ENCODE measurements at places on chromosomes 1 and 21.
A peak's percentile ranks its signal among the peaks of the same experiment; 100 is the strongest.

GRCh38 chr1:51044199-51044598 is 57.8 kb upstream of the C1orf185 start:
- no peak for DNase-seq

DNA sequence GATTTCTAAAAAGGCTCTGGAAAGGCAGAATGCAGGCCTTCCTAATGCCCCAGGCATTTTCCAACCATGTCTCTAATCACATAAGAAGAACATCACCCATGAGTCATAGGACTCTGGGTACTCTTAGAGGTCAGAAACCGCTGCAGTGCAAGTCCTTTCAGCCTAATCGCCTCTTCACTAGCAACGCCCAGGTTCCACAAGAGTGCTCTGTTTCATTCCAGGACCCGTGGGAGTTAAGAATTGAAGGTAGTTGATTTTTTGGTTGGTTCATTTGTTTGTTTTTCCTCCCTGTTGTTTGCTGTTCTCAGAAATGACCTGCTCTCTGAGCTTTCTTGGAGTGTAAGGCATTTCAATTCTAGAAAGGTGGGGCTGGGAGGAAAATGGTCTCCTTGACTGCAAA is 123.2 kb downstream of the NR5A2 start:
- DNase-seq = no peak

DNA sequence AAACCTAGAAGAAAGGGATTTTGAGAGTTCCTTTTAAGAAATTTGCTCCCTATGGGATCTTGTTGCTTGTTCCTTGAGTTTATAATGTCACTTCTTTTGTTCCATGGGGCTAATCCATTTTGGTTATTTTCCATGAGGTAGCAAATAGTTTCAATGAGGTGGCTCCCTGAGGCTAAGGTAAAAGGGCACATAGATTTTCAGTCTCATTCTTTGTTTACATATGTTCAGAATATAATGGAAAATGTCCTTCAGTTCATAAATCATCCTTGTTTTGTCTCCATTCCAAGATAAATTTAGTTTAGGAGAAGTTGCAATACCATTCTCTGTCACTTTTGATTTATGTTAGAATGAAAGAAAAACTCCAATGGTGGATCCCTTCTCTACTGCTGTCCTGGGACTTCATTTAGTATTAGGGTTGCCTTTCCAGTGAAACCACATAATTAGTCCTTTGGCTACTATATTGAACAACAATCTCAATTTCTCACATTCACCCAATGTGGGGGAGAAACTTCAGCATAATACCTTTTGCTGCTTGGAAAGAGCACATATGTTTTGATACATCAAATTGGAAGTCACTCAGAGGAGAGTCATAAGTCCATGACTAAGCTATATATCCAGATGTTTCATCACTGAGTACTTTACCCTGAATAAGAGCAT is 80.9 kb upstream of the ADAMTS5 start:
- DNase-seq = no peak

- no peak for DNase-seq
Measured at GRCh38 chr1:52631759-52632331, 1.1 kb upstream of the SHISAL2A start.

- DNase-seq = no peak
Measured at GRCh38 chr1:156676820-156677615, at the start of gene NES. TSS of gene NES (minus strand) at chr1:156677407. CDS start at chr1:156677264, 143 bp downstream.

DNA sequence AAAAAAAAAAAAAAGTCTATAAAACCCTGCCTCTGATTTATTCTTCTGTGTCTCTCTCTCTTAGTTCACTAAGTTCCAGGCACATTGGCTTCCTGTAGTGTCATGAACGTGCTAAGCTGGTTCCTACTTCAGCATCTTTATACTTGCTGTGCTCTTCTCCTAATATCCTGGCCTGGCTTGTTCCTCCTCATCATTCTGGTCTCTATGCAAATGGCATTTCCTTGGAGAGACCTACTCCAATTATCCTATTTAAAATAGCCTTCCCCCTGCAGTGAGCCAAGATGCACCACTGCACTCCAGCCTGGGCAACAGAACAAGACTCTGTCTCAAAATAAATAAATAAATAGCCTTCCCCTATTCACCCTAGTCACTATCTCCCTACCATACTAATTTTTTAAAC is 9.7 kb upstream of the CLCC1 start:
- DNase-seq = no peak

- no peak for DNase-seq
Measured at GRCh38 chr1:60101516-60101915, 27.9 kb upstream of the C1orf87 start.

DNA sequence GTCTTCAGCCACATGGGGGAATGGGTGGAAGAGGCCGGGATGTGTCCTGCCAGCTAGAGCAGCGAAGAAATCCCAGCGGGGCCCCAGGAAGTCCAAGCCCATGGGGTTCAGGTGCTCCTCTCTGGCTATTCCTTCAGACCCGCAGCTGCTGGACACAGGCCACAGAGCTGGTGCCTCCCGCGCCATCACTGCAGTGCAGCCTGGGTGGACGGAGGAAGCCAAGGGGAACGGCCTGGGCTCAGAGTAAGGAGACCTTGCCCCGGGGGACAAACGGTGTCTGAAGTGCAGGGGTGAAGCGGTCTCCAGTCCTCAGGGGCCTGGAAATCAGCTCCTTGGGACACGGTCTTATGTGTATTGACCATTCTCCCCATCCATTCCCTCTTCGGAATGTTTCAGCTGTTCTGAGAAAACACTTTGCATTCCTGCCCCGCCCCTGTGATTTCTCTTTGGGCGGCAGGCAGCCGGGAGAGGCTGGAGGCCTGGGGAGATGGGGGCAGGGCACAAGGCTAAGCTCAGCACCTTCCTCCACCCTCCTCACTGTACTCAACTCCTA is 18.4 kb downstream of the MTHFR start:
- no peak for DNase-seq

GRCh38 chr1:201329286-201329685 is 46.0 kb downstream of the PKP1 start:
- DNase-seq = no peak

GRCh38 chr1:241608379-241609033 is 31.7 kb downstream of the CHML start:
- DNase-seq = no peak

DNA sequence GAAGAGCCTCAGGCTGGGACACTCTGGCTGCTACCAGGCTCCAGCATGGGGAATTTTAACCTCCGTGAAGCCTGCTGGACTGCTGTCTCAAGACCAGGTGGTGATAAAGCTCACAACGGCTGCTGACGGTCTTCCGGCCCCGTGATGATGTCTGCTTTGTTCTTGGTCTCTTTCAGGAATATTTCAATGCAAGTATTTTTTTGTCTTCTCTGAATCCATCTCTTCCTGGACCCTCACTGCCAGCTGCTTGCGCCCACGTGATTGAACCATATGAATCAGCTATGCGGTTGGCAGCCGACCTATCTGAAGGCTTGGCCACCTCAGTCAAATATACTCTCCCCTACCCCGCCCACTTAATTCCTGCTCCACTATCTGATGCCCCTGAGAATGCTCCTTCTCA is 14.6 kb upstream of the SLC6A17 start:
- no peak for DNase-seq

- no peak for DNase-seq
Measured at GRCh38 chr1:172283766-172284165, 136.7 kb upstream of the C1orf105 start.

GRCh38 chr1:200654660-200655059 is 15.0 kb downstream of the DDX59 start:
- no peak for DNase-seq

DNA sequence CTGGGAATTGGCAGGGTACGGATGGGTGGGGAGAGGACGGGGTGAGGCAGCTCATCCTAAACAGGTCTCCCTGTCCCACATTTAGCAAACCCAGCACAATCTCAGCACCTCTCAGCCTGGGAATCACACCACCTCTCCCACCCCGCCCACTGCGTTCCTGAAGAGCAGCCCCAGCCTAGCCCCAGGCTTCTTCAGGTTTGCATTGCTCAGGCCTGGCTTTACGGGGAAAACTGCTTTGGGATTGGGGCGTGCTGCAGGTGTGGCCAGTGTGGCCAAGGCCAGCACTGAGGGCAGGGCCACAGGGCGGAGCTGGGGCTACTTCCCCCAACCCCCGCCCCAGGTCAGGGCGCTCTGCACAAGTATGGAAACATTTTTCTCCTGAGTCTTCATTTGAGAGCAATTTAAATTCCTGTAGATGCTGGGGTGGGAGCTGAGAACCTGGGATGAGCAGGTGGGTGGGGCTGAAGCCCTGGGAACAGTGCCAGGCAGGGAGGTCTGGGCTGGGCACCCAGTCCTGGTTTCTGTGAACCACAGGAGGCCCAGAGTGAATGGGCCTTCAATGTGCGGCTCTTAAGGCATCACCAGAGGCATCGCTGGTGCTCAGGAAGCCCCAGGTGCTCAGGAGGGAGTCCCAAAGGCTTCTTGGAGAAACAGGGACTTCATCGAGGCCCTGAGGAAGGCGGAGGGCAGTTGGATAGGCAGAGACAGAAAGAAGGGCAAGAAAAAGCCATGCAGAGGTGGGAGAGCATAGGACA is 24.1 kb downstream of the TNNT2 start:
- no peak for DNase-seq

GRCh38 chr1:67832737-67833601 is at the start of gene GNG12:
TSS of gene GNG12 (minus strand) at chr1:67833467. CDS start at chr1:67707686, 125,781 bp downstream.
- DNase-seq = peak; percentile 49

DNA sequence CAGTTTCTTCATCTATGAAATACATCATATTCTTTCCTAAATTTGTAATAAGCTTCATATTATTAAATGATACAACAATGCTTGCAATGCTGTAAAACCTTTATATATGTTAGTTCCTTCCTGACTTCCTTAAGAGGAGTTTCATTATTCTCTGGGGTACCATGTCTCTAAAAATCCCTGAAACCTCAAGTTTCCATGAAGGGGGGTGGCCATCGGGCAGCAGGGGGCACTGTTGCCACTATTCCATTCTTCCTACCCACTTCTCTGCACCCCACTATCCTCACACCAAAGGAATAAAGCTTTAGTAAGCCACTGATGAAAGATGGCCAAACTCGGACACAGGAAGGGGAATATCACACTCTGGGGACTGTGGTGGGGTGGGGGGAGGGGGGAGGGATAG is 9.0 kb upstream of the DMRTB1 start:
- DNase-seq = no peak

GRCh38 chr1:109272021-109272799 is 10.7 kb downstream of the PSRC1 start:
- no peak for DNase-seq

GRCh38 chr1:14061204-14061603 is 361.2 kb downstream of the PRDM2 start:
- DNase-seq = no peak

DNA sequence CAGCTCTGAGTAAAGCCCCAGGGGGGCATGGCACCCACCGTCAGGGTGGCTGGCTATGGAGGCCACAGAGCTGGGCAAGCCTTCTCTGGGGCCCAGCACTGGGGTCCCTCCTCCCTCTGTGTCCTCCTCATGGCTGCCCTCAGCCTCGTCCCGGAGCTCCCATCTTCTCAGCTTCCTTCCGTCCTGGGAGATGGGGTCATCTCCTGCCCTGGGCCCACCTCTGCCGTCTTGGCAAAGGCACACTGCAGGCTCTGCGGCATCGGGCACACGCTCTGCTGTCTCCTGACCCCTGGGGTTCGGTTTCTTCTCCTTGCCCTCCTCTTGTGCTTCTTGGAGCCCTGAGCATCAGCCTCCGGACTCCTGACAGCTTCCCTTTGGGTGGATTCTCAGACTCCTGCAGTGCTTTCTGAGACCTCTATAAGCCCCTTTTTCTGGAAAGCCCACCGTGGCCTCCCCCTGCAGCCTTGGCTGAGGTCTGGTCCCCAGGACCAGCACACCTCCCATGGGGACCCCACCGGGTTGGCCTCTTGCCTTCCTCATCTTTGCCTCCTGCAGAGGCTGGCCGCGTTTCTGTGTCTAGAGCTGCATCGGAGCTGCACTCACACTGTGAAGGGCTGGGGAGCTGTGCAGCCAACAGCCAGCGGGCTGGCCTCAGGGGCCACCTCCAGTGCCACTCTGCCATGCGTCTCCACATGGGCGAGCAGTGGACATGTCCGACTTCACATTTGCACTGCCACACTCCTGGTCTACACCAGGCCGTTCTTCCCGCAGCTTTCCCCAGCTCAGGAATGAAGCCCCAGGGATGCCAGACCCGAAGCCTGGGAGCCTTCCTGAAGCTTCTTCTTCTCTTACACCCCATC is 11.6 kb downstream of the UMODL1 start:
- no peak for DNase-seq

GRCh38 chr1:246933893-246934292 is 2.1 kb upstream of the AHCTF1 start:
- no peak for DNase-seq

DNA sequence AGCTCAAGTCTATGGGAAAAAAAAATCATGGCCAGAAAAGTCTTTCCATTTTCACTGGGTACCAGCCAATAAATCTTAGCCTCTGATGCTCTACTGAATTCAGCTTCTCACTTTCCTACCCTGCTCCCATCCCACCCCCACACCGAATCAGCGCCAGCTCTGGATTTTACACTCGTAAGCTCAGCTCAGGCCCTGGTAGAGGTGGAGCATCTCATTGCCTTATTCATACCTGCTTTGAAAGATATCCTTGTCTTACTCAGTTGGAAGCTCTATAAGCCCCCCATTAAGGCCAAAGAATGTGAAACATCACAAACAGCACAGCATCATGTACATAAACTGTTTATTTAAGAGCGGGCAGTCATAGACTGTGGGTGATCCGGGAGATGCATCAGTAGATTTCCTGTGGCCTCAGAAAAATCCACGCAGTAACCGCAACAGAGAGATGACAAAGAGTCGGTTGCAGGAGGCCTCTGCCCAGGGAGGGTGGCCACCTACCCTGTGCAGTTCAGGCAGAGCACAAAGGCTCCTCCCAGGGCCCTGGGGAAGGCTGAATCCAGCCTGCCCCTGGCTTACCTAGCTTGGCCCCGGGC is 36.4 kb upstream of the ETS2 start:
- DNase-seq = no peak

DNA sequence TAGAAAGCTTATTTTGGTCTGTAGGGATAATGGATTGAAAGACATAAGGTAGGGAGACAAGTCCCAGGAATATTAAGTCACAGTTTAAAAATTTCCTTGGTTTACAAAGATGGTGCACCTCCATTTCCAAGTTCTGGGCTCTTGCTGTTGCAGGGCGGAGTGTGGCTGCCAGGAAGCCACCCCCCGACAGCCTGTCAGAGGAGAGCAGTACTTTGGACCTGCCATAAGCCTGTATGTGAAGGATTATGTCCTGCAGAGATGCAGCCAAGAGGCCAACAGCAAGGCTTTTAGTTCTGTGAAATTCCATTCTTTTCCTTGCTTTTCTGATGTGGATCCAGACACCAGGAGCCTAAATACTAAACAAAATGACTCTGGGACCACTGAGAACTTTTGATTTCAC is 31.9 kb upstream of the GTF2B start:
- no peak for DNase-seq

Data from progenitor cell of endocrine pancreas (in vitro differentiated cells).